NCI-H1417 treated with DMSO at 0.1 percent for 48 hours (cell line): ENCODE measurements at places on chromosomes 5 and 9.

DNA sequence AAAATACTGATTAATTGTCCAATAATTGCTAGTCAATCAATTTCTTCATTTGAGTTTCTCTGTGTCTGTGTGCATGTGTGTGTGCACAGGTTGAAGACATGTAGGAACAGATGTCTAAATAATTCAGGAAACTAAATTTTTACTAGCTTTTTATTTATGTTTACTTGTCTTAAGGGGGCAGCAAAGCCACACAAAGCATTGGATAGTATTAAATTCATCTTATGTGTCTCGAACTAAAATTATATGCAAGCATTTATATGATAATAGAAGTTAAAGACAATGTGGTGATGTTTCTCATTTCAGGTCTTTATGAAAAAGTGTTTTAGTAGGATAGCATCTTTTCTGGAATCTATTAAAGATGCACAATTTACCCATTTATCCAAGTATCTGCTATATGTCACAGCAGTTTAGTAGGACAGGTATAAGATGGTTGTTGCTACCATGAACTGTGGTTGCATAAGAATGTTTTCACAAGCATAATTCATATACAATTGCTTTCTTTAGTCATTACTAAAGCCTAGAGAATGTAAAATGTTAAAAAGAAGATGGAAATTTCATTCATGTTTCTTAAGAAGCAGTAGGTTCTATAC, 784.6 kb upstream of the NUDT12 start:
- no peak for DNase-seq

- no peak for DNase-seq
These were observed 265.0 kb upstream of the ZNF608 start for GRCh38 chr5:125011419-125011818.

- no peak for DNase-seq
These were observed 64.8 kb upstream of the SLC1A1 start for GRCh38 chr9:4425319-4426045.

GRCh38 chr9:127983847-127984289, 3.1 kb upstream of the EEIG1 start:
- no peak for DNase-seq

DNA sequence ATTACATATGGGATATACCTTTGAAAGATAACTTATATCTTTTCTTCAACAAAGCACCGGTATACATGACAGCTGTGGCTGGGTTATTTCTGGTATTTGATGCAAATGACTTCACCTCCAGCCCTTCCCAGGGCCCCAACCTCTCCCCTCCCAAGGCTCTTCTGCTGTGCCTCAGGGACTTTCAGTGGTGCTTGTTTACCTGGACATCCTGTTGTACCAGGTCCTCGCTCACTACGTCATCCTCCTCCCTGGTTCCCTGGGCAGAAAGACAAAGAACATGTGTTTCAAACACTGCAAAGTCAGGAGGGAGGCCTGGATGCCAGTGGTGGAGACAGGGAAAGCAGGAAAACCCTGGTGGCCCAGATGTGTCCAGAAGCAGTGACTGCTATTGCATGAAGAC, 23.4 kb downstream of the ANXA6 start:
- DNase-seq: no peak

DNA sequence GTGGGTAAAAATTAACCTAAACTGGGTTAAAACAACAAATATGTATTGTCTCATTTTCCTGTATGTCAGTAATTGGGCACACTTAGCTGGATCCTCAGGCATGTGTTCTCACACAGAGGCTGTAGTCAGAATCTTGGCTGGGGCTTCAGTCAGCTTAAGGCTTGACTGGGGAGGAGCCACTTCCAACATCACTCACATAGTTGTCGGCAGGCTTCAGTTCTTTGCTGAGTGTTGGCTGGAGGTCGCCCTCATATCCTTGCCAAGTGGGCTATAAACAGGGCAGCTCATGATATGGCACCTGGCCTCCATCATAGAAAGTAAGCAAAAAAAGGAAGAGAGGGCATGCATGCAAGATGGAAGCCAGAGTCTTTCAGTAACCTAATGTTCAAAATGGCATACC, 173.0 kb downstream of the GIN1 start:
- no peak for DNase-seq

DNA sequence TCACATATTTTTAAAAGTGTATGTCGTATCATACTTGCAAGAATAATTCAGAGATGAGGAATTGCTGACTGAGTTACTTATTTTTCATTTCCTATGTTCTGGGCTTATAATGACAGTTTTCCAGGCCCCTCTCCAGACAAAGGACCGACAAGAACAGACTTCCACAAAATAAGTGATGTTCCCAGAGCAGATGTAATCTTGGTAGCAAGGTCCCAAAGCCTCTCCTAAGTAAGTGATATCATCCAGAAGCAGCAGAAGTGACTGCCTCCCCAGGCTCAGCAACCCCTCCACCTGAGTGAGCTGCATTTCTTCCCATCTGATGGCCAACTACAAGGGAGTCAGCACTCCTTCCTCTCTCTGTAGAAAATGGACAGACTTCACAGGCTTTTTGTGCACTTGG, 57.1 kb downstream of the SEMA6A start:
- no peak for DNase-seq

- DNase-seq: no peak
These were observed 47.9 kb upstream of the XPA start for GRCh38 chr9:97744710-97745708.

DNA sequence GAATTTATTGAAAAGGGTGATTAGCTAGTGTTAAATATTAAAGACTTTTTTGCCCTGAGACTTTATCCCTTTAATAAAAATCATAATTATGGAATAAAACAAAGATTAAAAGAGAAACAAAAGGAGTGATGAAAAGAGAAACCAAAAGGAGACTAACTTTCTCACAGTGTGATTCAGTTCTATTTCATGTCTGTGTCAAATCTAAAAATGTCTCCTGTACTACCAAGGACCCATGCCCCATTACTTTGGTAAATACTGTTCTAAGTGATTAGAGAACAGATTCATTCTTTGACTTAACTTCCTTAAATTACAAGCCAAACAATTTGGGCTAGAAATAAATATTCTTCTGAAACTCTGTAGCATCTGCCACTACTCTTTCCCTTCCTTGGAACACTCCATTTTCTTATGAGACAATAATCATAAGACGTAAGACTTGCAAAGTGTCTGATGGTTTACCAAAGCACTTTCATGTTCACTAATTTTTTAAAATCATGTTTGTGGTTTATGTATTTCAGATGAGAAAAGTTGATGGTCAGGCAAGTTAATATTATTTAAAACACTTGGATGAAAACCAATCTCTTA, 319.0 kb downstream of the EBF1 start:
- DNase-seq: no peak

DNA sequence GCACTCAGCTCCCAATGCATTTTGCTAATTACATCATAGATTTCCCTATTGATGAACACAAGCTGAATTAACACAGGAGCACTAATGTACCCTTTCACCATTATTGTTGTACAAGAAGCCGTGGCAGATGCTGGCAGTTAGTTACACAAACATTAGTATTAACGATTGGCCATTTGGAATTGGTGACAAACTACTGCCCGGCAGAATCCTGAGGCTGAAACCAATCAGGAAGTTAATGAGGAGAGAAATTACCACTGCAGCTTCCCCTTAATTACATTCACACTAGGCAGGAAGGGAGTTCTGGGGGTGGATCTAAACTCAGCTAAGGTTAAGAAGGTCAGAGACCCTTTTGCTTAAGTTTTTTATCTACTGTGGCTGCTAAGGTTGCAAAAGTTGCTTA, 9.6 kb upstream of the DMRT3 start:
- DNase-seq: no peak

GRCh38 chr5:74017786-74018211, 391.8 kb downstream of the ARHGEF28 start:
- no peak for DNase-seq

DNA sequence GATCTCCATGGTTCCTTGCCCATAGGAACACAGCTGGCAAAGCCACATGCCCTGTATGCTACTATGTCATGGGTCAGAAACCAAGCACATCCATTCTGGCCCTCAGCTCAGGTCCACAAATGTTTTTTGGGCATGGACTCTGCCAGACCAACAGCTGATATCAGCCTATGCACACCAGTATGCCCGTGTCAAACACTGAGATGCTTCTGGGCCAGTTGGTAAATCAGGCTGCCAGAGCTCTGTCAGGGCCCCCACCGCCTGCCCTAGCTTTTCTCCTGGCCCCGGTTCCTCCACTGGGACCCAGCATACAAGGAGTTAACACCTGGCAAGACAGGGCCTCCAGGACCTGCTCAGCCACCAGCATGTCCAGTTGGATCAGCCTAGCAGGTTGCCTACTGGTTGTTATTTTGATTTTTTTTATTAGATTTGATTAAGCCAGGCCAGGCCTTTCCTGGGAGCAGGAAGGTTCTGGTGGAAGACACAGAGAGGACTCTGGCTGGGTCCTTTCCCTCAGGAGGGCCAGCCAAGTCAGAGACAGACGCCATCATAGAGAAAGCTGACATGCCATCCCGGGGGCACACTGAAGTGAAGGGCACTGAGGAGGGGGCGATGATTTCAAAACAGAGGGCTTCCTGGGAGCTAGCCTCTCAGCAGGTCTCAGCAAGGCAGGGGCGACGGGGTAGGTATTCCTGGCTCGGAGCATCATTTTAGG, 65.8 kb downstream of the TSTD2 start:
- DNase-seq: no peak
